ENCODE measurements at places on chromosomes 2 and 18.
A peak's percentile ranks its signal among the peaks of the same experiment; 100 is the strongest.

DNA sequence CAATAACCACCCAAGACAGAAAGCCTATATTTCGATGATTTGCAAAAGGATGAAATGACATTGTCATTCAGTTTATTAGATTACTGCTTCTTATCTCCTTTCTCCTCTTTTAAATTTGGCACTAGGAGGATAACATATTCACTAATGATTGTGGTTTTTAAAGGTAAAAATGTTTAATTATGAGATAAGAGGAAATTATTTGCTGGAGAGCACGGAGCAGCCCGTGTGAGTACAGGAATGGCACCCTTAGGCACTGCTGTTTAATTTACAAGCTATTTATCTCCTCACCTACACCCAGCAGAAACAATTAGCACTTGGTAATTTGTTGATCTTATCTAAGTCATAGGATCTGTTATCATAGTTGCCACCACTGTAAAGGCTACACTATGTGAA is 87.4 kb upstream of the SP3 start:
- H3K27me3 ChIP-seq: no peaks in the 10 kb centered on the region
- H3K36me3 ChIP-seq: peaks cover 3% of the 10 kb centered on the region
- H3K4me1 ChIP-seq: peaks cover 31% of the 10 kb centered on the region
- H3K4me3 ChIP-seq: no peak overlapping the region
- no peak for DNase-seq

- H3K4me1 ChIP-seq: peaks cover 22% of the 10 kb centered on the region
- H3K27me3 ChIP-seq: no peaks in the 10 kb centered on the region
Observed at GRCh38 chr2:96898641-96899412, 28.9 kb upstream of the SEMA4C start.

DNA sequence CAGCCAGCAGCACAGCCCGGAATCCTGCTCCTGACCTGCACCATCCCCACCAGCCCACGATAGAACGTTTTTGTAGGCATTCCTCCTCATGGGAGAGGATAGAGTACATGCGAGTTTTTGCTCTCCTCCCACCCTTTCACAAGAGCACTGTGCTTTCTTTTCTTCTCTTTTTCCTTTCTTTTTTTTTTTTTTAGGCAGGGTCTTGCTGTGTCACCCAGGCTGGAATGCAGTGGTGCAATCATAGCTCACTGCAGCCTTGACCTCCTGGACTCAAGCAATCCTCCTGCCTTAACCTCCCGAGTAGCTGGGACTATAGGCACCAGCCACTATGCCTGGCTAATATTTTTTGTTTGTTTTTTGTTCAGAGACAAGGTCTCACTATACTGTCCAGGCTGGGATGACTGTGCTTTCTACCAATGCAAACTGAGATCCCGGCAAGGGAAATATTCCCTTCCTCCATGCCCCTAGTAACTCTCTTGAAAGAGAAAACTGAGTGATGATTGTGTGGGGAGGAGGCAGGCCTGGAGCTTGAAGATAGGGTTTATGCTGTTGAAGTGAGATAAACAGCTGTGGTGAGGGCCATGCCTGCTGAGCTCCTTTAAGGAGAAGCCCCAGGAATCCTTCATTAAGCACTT is 82.6 kb upstream of the TXNDC2 start:
- peak overlapping the region; percentile 69 for H3K4me3 ChIP-seq
- H3K27ac ChIP-seq: peak overlapping the region; percentile 97
- H3K4me1 ChIP-seq: peaks cover 52% of the 10 kb centered on the region

DNA sequence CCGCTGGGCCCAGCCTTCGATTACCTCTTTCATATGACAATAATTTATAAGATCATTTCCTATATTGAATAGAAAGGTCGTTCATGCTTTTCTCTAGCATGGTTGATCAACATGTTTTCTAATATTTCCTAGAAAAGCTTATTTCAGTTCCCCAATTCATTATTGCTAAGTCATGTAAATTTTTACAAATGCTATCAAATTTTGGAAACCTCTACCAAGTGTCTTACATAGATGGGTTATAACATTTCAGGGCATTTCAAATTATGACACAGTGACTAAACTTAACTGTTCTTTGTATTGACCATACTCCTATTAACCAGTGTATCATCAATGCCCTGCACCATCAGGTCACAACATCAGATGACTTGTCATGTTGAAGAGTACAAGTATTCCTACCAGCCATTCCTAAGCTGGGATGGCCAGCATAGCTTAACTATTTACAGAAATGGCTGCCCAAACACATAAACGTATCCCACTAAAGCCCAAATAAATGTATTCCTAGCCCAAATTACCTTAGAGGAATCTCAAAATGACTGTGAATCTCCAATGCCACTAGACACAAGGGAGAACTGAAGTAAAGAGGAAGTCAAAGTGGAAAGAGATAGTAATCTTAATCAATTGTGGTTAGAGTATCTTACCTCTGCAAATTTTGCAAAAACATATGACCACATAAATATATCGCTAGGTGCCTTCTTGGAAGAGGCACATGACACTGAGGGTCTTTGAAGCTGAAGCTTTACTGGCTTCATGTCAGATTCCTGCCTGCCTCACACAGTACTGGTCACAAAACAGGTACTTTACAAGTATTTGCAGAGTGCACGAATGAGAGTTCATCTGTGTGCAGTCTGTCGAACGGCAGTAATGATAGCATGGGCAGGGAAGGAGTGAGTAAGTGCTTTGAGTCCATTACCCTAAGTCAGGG is 87.3 kb upstream of the TLK1 start:
- no peak for DNase-seq
- no peaks in the 10 kb centered on the region for H3K27me3 ChIP-seq
- no peak overlapping the region for H3K27ac ChIP-seq
- H3K4me1 ChIP-seq: peaks cover 4% of the 10 kb centered on the region
- no peak overlapping the region for H3K4me3 ChIP-seq

- peaks cover 12% of the 10 kb centered on the region for H3K4me1 ChIP-seq
- H3K27ac ChIP-seq: no peak overlapping the region
- no peak for DNase-seq
- no peak overlapping the region for H3K4me3 ChIP-seq
- H3K27me3 ChIP-seq: no peaks in the 10 kb centered on the region
Observed at GRCh38 chr18:55552526-55553189, 35.3 kb downstream of the TCF4 start.

Data from neural crest cell (in vitro differentiated cells).